Naive B cell (primary cell): ENCODE measurements at places on chromosomes 2 and 18.

DNA sequence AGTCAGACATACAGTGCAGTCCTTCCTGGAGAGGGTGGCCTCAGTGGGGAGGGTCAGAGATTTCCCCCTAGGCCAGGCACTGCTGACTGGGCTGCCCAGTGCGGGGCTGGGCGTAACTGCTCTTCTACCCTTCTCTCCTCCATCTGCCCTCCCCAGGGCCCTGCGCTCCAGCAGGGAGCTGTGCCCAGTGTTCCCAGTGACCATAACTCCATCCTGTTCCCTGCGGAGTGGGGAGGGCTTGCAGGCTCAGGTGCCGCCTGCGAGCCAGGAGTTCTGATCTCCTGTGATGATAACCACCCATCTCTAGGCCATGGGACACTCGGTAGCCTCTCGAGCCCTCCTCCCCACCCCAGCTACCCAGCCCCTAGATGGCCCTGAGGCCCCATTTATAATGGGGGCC lies 107.6 kb downstream of the SMAD7 start:
- DNase-seq = no peak

DNA sequence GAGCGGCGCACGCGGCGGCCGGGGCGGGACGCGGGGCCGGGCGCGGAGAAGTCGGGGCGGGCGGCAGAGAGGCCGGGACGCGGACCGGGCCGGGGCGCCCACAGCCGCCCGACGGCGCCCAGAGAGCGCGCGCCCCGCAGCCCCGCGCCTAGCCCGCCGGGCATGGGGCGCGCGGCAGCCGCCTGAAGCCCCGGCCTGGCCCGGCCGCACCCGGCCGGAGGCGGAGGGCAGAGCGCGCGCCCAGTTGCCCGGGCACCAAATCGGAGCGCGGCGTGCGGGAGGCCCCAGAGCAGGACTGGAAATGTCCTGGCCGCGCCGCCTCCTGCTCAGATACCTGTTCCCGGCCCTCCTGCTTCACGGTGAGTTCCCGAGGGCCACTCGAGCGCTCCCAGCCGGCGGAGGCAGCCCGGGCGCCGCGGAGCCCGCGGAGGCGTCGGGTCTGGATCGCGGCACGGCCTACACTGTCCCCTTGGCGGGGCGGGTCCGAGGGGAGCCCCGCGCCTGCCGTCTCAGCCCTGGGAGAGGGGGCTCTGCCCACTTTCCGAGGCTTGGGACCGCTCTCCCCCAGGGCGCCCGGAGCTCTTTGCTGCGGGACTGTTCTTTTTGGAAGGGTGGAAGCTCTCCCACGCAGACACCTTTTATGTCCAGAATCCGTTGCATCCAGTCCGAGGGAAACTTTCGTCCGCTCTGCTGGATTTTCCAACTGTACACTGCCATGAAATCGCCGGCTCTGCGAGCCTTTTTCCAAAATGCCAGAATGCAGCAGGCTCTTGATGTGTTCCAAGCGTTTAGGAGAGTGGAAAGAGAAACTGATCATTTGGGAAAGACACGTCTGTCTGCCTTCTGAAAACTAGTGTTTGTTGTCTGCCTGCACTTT lies 484 bp downstream of the APCDD1 start:
- DNase-seq = no peak

DNA sequence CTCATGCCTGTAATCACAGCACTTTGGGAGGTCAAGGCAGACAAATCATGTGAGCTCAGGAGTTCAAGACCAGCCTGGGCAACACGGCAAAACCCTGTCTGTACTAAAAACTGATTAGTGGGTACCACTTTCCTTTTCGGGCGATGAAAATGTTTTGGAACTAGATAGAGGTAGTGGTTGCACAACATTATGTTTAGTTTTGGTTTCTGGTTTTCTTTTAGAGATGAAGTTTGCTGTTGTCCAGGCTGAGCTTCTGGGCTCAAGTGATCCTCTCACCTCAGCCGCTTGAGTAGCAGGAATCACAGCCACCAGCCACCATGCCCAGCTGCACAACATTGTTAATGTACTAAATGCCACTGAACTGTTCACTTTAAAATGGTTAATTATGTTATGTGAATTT lies 27.6 kb downstream of the AAK1 start:
- DNase-seq = no peak

- DNase-seq = no peak
Measured at GRCh38 chr2:43415592-43415991, 180.2 kb downstream of the THADA start.
